Thoracic aorta (tissue), 2 donors: ENCODE measurements at places on chromosomes 7 and 10. TPM values are rescaled to one million over a fixed set of nuclear protein-coding genes. Genes with fewer than 3 reads are reported as not detected.

DNA sequence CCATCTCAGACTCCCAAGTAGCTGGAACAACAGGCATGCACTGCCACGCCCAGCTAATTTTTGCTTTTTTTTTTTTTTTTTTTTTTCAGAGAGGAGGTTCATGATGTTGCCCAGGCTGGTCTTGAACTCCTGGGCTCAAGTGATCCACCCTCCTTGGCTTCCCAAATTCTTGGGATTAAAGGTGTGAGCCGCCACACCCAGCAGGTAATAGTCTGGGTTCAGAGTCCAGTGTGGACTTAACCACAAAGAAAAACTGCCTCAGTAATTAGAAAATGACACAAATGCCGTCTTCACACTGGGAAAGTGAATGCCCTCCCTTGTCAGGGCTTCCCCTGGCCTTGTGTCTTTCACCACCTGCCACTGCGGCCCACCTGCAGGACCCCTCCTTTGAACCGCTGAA lies 101.1 kb downstream of the RAB11FIP2 start:
- no peak overlapping the region for H3K4me3 ChIP-seq
- no peaks in the 10 kb centered on the region for H3K36me3 ChIP-seq
- H3K27me3 ChIP-seq, result no peaks in the 10 kb centered on the region
- H3K4me1 ChIP-seq, result no peaks in the 10 kb centered on the region
- no peak overlapping the region for H3K27ac ChIP-seq

GRCh38 chr10:83750604-83751003 lies 388.7 kb upstream of the GHITM start:
- H3K27ac ChIP-seq, result no peak overlapping the region
- no peak for DNase-seq
- H3K4me3 ChIP-seq, result no peak overlapping the region
- H3K36me3 ChIP-seq, result no peaks in the 10 kb centered on the region
- H3K4me1 ChIP-seq, result no peaks in the 10 kb centered on the region

- no peak overlapping the region for H3K27ac ChIP-seq
- H3K4me3 ChIP-seq, result no peak overlapping the region
- DNase-seq, result no peak
- no peaks in the 10 kb centered on the region for H3K4me1 ChIP-seq
- no peaks in the 10 kb centered on the region for H3K27me3 ChIP-seq
These were observed 19.7 kb upstream of the DDC start for GRCh38 chr7:50584793-50585408.

Gene ARHGEF35
- 3.2 TPM for total RNA-seq

Gene ANAPC16
- 46.7 TPM for total RNA-seq
